ENCODE measurements at places on chromosomes 6 and 20. TPM values are rescaled to one million over a fixed set of nuclear protein-coding genes. Genes with fewer than 3 reads are reported as not detected.

DNA sequence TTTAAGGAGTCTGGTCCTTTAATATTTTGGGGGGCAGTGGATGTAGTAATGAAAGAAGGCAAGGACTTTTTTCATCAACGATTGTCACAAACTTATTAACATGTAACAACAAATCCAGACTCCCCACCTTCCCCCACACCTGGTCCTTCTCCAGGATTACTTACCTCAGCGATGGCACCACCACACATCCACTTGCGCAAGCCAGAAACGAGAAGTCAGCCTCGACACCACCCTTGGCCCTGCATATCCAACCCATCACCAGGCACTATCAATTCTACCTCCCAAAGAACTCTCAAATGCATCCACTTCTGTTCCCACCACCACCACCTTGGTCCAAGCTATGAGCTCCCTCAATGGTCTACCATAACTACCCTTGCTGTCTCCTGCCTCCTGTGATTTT lies 6.6 kb downstream of the EZR start:
- H3K27me3 ChIP-seq = no peaks in the 10 kb centered on the region
- H3K36me3 ChIP-seq = peaks cover 26% of the 10 kb centered on the region

DNA sequence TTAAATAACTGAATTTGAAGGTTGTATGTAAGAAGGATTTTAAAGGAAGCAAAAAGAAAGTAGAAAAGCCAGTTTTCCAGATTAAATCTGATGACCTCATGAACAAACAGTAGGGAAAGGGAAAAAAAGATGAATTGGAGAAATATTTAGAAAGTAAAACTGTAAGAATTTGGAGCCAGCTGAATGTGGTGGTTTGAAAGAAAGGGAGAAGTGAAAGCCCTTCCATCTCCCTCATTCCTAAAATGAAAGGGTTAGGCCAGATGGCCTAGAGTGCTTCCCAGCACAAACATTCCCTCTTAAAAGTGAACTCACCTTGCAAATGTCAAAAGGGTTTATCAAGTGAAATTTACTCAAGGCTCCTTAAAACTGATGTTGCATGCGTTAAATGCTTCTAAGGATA lies 139.3 kb upstream of the COL21A1 start:
- no peaks in the 10 kb centered on the region for H3K27me3 ChIP-seq
- no peaks in the 10 kb centered on the region for H3K36me3 ChIP-seq
- H3K27ac ChIP-seq = no peak overlapping the region
- peaks cover 8% of the 10 kb centered on the region for H3K4me1 ChIP-seq
- H3K4me3 ChIP-seq = no peak overlapping the region

DNA sequence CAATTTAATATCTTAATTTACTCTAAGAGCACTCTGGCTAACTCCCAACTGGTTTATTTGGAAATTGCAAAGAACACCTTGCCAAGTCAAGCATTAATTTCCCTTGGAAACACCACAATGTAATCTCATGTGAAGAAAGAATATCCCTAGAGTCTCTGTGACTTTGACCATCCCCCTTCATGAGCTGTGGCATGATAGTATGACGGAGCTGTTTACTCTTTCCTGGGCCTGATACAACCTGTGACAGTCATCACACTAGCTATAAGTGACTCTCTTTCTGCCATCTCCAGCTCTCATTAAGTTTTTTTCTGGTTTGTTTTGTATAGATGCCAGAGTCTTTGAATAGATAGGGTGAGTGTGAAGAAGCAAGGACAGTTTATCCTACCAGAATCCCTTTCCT lies 470.3 kb upstream of the JARID2 start:
- H3K27me3 ChIP-seq = no peaks in the 10 kb centered on the region
- H3K27ac ChIP-seq = no peak overlapping the region
- no peaks in the 10 kb centered on the region for H3K36me3 ChIP-seq
- DNase-seq = no peak

DNA sequence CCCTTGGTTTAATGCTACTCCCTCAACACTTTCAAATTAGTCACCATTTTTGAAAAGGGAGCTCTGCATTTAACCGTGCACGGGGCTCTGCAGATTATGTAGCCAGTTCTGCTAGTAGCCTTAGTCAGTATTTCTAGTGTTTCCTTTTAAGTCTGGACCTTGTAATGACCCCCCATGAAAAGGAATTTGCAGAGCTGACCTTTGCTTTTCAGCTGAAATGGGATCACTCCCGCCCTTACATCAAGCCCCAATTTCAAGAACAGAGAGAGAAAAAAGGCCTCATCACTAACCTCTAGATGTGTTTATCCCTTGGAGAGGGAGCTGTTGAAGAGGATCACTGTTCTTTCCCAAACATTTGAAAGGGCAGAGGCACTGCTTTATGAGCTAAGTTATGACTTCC lies 490.7 kb upstream of the BTBD3 start:
- H3K4me3 ChIP-seq = no peak overlapping the region
- H3K27ac ChIP-seq = no peak overlapping the region
- H3K4me1 ChIP-seq = no peaks in the 10 kb centered on the region
- no peak for DNase-seq
- no peaks in the 10 kb centered on the region for H3K27me3 ChIP-seq

DNA sequence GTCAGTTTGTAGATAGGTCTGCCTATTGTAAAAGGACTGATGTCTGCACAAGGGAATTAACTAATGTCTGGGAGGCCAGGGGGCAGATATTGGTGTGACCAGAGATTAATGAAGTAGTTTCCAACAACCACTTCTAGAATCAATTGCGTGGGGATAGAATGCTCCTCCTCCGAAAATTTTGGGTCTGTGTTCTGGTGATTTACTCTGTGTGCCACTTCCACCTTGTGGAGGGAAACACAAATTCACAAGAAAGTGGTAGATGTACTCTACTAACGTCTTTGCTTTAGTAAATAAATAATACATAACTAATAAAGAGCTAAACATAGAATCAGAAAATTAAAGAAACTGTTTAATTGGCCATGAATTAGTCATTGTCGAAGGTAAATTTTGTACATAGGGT lies 25.5 kb downstream of the TMEM14A start:
- no peak overlapping the region for H3K4me3 ChIP-seq
- DNase-seq = no peak
- H3K4me1 ChIP-seq = no peaks in the 10 kb centered on the region
- no peak overlapping the region for H3K27ac ChIP-seq
- H3K27me3 ChIP-seq = peaks cover 6% of the 10 kb centered on the region
- no peaks in the 10 kb centered on the region for H3K36me3 ChIP-seq

- no peak overlapping the region for H3K27ac ChIP-seq
- DNase-seq = no peak
These were observed 52.4 kb downstream of the SCAND1 start for GRCh38 chr20:35901678-35902544.

ZCCHC3 gene
- total RNA-seq = 15.7 TPM

SNAP25 gene
- 1.9 TPM for total RNA-seq

FOXC1 gene
- total RNA-seq = 4.9 TPM

B3GALT4 gene
- 16.8 TPM for total RNA-seq

CEP43 gene
- total RNA-seq = 10.7 TPM

Measured in upper lobe of right lung (tissue), 1 donor.